Mesothelial cell of epicardium (in vitro differentiated cells): ENCODE measurements at places on chromosomes 5 and 9.

GRCh38 chr5:68534956-68535520, 319.5 kb downstream of the PIK3R1 start:
- DNase-seq, result no peak

DNA sequence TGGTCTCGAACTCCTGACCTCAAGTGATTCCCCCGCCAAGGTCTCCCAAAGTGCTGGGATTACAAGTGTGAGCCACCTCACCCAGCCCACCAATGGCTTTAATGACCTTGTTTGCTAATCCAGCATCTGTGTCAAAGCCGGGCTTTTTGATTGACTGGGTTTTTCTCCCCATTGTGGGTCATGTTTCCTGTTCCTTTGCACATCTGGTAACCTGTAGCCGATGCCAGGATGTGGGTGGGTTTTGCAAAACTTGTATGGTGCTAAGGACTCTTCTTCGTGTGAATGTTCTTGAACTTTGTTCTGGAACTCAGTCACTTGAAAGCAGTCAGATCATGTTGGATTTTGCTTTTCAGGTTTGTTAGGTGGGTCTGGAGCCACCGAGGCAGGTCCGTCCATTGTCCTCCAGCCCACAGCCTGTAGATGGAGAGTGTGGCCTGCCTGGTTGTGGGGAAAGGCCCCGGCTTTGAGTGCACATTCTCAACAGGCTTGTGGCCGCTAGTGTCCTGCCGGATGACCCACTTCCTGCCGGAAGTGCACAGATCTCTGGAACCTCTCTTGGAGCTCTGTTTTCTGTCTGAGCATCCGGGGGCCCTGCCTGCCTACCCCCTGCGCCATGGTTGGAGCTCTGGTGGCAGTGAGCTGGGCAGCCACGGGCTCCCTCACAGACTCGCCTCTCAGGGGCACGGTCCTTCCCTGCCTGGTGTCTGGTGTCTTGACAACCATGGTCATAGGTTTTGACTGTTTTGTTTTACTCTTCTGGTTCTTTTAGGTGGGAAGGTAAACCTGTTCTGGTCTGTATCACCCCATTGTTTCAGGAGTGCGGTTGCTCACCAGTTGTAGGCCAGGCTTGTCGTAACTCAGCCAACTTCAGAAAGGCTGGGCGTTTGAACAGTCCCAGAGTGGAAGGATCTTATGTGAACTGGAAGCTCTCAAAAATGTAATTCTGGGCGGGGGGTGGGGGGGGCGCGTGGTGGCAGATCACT, 69.6 kb upstream of the CACNA1B start:
- no peak for DNase-seq

GRCh38 chr5:150024346-150024984, 23.9 kb downstream of the HMGXB3 start:
- DNase-seq, result no peak

DNA sequence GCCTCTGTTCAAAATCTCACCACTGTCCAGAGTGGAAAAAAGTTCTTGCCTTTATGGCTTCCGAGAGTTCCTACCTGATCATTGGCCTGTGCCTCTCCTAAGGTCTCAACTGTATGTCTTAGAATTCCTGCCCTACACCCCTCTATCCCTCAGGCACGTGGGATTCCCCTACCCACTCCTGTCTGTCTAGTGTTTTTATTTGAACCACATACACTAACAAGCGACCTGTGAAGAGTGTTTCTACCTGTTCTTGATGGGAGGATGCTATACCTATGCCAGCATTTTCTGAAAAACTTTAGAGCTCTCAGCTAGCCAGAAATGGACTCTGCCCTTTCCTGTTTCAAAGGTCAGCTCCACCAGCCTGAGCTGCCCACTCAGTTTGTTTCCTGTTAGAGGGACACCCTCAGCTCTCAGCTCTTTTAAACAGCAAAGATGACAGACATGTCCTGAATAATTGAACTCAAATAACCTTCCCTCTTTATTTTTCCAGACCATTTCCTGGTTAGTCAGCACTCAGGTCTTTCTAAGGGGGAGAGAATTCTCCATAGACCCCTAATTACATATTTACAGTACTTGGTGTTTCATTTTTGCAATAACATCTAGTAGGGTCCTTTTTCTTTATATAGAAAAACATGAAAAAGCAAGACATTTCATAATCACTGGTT, 214.8 kb downstream of the AOPEP start:
- no peak for DNase-seq

GRCh38 chr5:92505145-92505544, 1075.9 kb downstream of the NR2F1-AS1 start:
- DNase-seq, result no peak

DNA sequence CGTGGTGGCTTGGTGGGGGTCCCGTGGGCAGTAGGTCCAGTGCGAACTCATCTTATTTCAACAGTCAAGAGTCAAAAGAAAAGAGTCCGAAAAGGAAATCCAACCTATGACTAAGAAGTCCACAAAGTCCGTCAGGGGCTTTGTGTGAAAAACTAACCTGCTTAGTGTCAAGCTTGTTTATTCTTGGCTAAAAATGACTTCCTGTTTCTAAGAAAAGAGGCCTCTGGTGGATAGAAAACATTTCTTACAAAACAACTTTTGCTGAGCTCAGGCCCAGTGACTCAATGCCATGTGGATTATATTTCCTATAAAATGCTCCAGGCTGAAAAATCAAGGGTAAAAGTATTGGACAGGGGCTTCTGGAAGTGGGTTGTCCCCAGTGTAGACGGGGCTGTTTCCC, 105.9 kb downstream of the GADD45G start:
- no peak for DNase-seq

GRCh38 chr9:35695943-35696401, 6.2 kb upstream of the TPM2 start:
- DNase-seq, result no peak

- DNase-seq, result no peak
These were observed 123.6 kb downstream of the ELAVL2 start for GRCh38 chr9:23702311-23702922.

DNA sequence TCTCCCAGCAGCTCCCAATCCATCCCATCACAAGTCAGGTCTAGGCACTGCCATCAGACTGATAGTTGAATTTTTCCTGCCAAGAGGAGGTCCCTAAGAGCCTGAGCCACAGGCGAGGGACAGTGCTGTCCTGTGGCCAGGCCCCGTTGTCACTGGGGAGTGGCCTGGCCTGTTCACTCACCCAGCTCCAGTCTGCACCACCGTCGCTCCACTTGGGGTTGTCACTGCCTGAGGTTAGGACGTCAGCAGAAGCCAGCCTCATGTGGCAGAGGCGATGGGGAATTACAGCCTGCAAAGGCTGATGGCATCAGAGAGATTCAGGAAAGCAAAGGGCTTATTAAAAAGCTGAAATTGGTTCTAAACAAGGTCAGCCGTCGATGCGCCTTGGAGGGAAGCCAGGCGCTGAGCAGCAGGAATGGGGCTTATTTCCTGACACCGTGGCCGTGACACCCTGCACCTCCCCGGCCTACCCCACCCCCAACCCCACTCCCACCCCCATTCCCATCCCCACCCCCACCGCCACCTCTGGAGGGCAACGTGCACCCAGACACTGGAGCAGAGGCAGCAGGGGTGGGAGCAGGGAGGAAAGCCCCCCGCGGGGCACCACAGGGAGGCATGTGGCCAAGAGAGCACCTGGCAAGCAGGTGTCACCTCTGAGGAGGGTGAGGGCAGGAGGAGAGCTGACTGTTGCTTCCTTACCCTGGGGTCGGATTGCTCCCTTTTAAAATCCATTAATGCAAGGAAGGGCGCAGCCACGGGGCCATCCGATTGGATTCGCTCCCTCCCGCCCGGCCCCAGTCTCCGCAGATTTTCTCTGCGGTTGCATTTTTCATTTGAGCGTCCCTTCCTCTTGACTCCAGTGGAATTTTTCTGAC, 3.1 kb upstream of the DBH start:
- DNase-seq, result no peak

GRCh38 chr9:95494022-95494415, 22.8 kb downstream of the PTCH1 start:
- DNase-seq, result no peak

DNA sequence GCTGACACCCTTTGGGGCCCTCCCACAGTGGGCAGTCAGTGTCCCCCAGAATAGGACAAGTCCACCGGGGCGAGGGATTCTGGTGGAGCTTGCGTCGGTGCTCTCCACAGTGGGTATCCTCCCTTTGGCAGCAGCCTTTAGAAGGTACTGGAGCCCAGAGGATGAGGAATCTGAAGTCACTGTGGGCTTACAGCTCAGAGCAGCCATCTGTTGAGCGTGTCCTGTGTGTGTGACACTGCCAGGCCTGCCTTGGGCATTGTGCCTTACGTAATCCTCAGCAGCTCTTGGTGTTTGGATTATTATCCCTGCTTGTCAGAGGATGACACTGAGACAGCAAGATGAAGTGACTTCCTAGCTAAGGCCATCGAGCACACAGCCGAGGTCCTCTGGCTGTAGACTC, 12.6 kb downstream of the URM1 start:
- no peak for DNase-seq
